ENCODE measurements at places on chromosomes 12 and 14.
A peak's percentile ranks its signal among the peaks of the same experiment; 100 is the strongest.

- DNase-seq, result no peak
These were observed 3.8 kb upstream of the PDE3A start for GRCh38 chr12:20364501-20364900.

GRCh38 chr14:101500061-101500460 lies 61.2 kb upstream of the DIO3 start:
- no peak for DNase-seq

- DNase-seq, result no peak
These were observed 28.0 kb upstream of the ADIPOR2 start for GRCh38 chr12:1662761-1663439.

GRCh38 chr12:80721326-80721725 lies 4.6 kb downstream of the MYF5 start:
- no peak for DNase-seq

GRCh38 chr12:116880817-116881324 lies 370 bp downstream of the HRK start:
- peak; percentile 69 for DNase-seq
